ENCODE measurements at places on chromosomes 2 and 18.

GRCh38 chr2:46029332-46029811, 267.8 kb upstream of the EPAS1 start:
- DNase-seq = no peak

- no peak for DNase-seq
Measured at GRCh38 chr2:237157780-237158102, 72.1 kb downstream of the COPS8 start.

DNA sequence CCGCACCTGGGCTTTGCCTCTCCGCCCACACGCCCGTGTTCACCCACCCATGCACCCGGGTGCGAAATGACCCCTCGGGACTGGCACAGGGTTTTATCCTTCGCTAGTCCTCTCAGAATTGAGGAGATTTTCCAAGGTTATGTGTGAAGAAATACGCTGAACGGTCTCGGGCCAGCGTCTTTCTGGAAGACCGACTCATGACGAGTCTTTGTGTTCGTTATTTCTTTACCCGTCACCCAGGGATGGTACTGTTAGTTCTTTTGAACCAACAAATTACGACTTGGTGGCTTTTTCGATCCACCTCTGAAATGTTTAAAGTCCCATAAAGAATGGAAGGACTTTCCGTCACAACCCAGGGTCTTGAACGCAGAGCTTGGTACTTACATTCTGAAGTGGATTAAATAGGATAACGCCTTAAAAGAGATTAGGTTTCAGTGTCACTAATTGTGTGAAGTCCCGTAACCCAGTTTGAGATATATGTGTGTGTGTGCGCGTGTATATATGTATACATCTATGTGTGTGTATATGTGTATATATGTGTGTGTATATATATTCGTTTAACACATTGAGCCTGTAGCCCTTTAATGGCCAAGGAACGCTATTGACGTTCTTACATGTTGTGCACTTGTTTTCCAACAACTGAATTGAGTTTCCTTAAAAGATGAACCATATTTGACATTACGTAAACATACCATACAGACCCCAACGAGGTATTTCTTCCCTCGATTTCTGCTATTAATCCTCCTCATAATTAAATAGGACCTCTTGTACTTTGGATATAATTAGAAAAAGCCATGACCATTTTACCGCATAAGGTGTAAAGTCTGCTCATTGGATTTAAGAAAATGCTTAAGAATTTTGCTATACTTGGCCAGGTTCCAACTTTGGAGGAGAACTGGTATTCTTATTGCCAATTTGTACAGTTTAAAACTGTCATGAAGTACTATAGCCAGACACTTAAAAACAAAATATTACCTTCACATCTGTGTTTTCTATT, 889 bp downstream of the ZC3H15 start:
- DNase-seq = no peak

DNA sequence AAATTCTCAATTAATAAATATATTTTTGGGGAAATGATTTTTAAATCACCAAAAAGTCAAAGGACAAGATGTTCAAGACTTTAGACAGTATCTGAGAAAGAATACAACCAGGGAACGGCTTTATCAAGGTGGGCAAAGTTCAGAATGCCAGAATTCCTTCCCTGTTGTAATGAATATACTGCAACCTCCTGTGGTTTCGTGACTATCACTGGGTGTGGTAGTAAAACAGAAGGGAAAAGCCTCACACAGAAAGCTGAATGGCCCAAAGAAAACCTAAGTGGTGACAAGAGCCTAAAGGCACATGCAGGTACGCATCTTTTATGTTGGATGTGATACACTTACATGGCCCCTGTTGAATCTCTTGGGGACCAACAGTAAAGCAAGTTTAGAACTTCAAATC, 37.1 kb downstream of the MBD2 start:
- no peak for DNase-seq

DNA sequence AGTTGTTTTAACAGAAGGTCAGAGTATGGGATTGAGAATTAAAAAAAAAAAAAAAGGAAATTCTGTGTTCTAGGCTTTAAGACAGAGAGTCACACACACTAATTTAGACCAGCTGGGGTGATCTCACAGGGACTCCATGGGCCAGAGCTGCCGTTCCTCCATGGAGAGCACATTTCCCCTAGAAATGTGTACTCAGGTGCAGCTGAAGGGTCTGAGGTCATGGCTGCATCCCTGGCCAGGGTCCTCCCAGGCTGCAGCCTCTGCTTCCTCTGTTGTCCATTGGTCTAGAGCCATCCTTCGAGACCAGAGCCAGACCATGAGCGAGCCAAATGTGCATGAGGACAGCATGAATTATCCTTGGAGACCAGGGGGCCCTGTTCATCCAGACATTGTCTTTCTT, 190.1 kb upstream of the TNP1 start:
- no peak for DNase-seq

GRCh38 chr2:6958616-6959235, 41.5 kb downstream of the RNF144A start:
- no peak for DNase-seq

GRCh38 chr2:104866883-104867812, 13.2 kb downstream of the POU3F3 start:
- DNase-seq = no peak

GRCh38 chr18:79258447-79258846, 137.3 kb upstream of the NFATC1 start:
- no peak for DNase-seq

GRCh38 chr2:97983698-97984097, 12.1 kb downstream of the TMEM131 start:
- DNase-seq = no peak

DNA sequence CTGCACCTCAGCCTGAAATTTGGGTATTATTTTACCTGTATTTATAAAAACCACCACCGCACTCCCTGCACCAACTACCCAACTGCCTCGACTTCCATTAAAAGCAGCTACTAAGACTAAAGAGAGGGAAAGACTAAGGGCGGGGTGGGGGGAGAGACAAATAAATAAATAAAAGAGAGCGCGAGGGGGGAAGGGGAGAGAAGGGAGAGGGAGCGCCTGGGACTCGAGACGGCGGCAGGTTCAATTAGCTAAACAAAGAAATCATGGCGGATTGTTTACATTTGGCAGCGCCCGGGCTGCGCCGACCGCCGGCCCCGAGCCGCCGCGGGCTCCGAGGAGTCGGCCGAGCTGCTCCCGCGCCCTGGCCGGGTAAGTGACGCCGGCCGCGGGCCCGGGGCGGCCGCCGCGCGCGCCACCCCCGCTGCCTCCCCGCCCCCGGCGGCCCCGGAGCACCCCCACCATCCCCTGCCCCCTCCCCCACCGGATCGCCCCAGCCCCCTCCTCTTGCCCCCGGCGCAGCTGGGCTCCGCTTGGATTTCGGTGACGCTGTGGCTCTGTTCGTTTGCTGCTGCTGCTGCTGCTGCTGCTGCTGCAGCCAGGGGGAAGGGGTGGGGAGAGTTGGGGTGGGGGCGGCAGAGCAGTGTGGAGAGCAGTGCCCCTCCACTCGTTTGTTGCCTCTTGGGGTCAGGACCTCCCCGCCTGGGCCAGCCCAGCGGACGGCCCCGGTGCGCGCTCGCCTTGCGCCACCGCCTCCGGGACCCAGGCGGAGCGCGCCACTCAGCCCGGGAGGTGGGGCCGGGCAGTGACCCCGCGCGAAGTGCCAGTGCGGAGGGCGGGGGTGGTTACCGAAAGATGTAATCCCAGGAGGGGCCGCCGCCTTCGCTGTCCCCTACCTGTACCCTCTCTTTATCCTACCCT, 187.2 kb upstream of the FANCL start:
- DNase-seq = no peak

DNA sequence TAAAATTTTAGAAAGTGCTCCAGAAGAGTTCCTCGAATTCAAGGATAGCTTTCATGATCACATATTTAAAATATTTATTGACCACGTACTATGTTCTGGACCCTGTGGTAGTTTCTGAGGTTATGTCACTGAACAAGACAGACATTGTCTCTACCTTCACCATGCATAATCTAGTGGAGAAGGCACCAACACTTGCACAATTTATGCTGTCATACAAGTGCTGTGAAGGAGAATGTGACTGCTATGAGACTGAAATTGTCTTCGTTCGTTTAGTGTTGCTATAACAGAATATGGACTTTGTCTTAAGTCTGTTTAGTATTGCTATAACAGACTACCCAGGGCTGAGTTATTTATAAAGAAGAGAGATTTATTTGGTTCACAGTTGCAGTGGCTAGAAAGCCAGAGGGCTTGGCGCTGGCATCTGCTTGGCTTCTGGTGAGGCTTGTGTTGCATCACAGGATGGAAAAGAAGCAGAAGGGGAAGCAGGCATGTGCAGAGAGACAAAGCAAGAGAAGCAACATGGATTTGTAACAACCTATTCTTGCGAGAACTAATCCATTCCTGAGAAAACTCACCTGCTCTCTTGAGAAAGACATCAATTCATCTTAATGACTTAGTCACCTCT, 50.0 kb upstream of the RFX8 start:
- no peak for DNase-seq

DNA sequence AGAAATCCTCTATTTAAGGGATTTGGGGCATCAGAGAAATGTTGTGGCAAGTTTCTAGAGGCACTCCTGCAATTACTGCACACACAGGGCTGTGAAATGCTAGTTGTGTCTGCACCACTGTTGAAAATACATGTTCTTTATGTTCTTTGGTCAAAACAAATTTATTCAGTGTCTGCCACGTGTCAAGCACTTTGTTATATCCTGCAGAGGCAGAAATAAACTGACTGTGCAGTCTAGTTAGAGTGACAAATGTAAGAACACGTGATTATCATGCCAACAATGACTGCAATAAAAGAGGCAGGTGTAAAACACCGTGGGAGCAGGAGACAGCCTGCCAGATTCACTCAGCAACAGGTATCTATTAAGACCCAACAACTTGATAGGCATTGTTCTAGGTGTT, 423.3 kb downstream of the LRP1B start:
- no peak for DNase-seq

- no peak for DNase-seq
Measured at GRCh38 chr18:2312440-2312839, 258.9 kb downstream of the METTL4 start.

DNA sequence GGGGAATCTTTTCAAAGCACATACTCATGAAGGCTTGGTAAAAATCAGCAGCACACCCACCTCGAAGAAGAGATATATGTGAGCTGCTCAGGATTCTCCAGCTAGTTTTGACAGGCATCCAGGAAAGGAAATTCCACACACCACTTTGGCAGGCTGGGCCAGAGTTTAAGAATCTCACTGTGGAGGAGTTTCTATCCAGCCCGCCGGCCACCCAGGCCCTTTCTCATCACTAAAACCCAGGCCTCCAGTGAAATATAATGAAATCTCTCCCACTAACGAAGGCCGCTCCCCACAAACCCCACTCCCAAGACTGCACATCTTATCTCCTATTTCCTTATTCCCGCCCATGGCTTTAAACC, 202.0 kb downstream of the GLI2 start:
- no peak for DNase-seq

- no peak for DNase-seq
Measured at GRCh38 chr2:217387776-217388387, 528.0 kb upstream of the TNP1 start.

DNA sequence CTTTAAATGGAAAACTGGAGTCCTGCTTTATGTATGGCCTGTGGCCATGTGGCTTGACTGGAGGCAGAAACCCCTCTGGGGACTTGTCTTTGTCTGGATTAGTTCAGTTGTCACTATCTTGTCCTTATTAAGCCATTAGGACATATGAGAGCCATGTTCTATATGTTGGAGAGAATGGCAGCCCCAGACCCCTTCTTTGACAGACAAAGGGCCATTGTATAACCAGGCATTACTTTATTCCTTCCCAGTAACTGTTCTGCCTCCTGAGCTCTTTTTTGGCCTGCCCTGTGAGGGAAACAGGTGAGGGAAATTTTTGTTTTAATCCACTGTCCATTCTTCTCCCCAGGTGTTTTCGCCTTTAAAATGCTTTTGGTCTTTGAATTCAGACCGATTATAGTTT, 43.3 kb downstream of the FSHR start:
- DNase-seq = no peak

- DNase-seq = no peak
Measured at GRCh38 chr2:202164411-202164810, 74.0 kb downstream of the SUMO1 start.

- DNase-seq = no peak
Measured at GRCh38 chr18:59945544-59945943, 45.7 kb downstream of the PMAIP1 start.

DNA sequence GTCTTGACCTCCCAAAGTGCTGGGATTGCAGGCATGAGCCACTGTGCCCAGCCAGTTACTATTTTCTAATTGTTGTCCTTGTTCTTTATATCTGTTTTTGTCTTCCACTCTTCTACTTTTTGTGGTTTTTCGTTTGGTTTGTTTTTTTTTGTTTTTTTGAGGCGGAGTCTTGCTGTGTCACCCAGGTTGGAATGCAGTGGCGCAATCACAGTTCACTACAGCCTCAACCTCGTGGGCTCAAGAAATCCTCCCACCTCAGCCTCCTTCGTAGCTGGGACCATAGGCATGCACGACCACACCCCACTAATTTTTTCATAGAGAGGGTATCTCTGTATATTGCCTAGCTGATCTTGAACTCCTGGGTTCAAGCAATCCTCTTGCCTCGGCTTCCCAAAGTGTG, 100.7 kb downstream of the EHBP1 start:
- DNase-seq = no peak

GRCh38 chr2:62382122-62382521, 123.9 kb downstream of the TMEM17 start:
- DNase-seq = no peak

DNA sequence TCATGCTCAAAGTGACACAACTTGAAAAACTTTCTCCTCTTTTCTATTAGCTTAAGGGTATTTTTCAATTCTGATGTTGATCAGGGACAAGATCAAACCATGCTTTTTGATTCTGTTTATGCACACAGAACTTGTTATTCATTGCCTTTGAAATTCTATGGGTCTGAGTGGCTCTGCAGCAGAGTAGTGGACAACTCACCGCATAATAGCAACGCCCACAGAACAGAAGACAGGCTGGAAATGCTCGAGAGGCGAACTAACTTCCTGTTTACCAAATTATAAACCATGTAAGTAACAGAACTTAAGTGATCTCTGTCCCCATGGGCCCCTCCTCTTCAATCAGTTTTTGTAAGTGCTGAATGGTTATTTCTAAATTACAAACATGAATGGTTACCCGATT, 131.2 kb downstream of the CBLN2 start:
- DNase-seq = no peak

DNA sequence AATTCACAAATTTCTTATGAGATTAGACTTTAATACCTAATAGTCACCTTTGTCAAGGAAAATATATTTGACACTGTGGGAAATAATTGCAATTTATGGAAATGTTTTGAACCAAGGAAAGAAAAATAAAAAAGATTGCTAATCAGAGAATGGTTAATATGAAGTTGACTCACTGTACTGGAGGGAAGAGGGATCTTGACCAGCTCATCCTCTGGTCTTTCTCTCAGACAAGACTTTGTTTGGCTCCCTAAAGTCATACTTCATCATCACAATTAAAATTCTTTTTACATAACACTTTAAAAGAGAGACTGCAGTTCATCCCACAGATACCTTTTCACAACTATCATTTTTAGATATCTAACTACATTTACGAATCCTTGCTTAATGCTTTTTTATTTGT, 538.5 kb upstream of the ZEB2 start:
- no peak for DNase-seq

DNA sequence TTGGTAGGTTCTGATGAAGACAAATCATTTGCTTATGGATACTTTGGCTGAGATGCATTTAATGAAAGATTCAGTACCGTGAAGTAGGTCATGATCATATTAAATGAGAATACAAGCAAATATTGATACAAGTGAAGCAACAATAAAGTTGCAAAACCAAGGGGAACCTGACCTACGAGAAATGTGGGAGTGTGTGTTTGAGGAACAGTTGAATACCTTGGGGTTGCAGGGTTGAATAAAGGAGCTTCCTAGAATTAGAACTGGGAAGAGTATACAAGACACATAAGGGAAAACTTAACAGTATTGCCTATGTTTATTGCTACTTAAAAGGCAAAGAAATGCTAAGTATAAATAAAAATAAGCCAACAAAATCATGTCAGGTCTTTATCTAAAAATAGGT, 702.9 kb downstream of the ERBB4 start:
- DNase-seq = no peak
